ENCODE measurements at places on chromosomes 2 and 18. TPM values are rescaled to one million over a fixed set of nuclear protein-coding genes. Genes with fewer than 3 reads are reported as not detected.

LAMA3 gene
- 1.8 TPM for total RNA-seq

TMEM37 gene
- total RNA-seq = 42.6 TPM

SOWAHC gene
- 6.4 TPM for total RNA-seq

PLEKHM3 gene
- 18.9 TPM for total RNA-seq

SPATA3 gene
- not detected for total RNA-seq

FSHR gene
- total RNA-seq = not detected

CXCR4 gene
- total RNA-seq = 323 TPM

METTL21A gene
- 24.1 TPM for total RNA-seq

MATN3 gene
- total RNA-seq = not detected

HOXD12 gene
- total RNA-seq = not detected

TRIM43B gene
- not detected for total RNA-seq

KCNG2 gene
- total RNA-seq = 1.6 TPM

DNA sequence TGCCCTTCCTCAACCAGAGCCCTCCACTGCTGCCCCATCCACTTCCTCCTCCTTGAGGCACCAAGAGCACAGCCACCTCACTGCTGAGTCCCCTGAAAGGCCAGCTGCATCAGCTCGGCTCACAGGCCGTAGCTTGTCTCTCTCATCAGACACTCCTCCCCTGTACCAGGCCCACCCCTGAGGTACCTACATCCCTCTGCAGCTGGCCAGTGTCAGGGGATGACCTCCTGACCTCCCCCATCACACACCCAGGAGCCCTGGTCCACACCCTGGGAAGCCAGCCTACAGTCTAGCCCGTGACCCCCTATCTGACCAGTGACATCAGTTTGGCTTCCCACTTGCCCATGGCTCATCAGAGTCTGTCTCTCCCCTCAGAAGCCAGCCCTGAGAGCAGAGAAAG, 205.6 kb downstream of the TNS1 start:
- peak; percentile 65 for DNase-seq

GRCh38 chr18:58697146-58697545, 25.9 kb downstream of the MALT1 start:
- DNase-seq = no peak

GRCh38 chr2:127859712-127860085, 1.7 kb upstream of the POLR2D start:
- peak; percentile 93 for DNase-seq

GRCh38 chr18:59546188-59546587, 151.0 kb downstream of the CCBE1 start:
- DNase-seq = no peak

DNA sequence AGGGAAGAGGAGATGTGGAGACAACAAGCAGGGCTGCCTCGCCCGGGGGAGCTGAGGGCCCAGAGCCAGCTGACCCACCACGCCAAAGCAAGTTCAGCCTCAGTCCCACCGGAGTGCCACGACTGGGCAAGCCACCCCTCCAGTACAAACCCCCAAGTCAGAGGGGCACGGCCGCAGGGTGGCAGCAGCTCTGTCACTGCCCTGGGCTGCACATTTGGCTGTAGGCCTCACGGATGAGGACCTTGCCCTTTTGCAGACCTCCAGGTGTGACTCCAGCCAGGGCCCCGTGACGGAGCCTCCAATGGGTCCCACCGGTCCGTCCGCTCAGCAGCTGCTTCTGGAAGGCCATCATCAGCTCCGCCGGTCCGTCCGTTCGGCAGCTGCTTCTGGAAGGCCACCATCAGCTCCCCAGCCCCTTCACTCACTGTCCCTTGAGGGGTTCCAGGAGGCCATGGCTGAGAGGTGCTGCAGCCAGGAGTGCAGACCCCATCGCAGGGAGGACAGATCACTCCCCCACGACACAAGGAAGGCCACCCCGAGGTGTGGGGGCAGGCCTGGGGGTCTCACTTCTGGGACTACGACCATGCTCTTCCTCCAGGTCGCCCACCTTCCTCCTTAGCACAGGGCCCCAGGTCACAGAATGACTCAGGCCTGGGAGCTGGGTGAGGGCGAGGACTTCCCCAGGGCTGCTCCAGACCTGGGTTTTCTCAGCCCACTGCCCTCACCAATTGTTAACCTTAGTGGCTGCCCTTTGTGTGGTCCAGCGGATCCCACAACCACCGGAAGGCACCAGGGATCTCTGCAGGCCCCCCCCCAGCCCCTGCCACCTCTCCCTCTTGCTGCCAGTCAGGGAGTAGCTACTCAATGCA, 24.6 kb upstream of the STK25 start:
- peak; percentile 65 for DNase-seq

GRCh38 chr18:35376742-35377695, at the start of gene ZNF396:
TSS of gene ZNF396 (minus strand) at chr18:35377337. CDS start at chr18:35374292, 3,045 bp downstream.
- DNase-seq = peak; percentile 95

GRCh38 chr2:46667945-46668344, 188.6 kb downstream of the TMEM247 start:
- DNase-seq = no peak

DNA sequence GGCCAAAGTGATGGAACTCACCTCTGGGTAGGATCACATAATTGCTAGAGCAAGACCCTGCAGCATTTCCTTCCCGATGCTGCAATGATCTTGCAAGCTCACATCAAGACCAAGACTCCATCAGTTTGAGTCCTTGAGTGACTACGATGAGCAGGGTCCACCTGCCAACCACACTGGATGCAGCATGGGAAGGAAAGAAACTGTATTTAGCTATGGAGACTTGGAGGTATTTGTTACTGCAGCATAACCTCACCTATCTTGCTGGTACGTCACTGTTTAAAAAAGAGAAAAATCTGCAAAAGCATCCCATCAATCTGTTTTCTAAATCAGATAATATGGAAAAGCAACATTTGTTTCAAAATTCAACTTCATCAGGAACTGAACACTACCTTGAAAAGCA, 2.5 kb downstream of the RNF152 start:
- no peak for DNase-seq

GRCh38 chr2:7906431-7906830, 775.4 kb upstream of the ID2 start:
- no peak for DNase-seq

DNA sequence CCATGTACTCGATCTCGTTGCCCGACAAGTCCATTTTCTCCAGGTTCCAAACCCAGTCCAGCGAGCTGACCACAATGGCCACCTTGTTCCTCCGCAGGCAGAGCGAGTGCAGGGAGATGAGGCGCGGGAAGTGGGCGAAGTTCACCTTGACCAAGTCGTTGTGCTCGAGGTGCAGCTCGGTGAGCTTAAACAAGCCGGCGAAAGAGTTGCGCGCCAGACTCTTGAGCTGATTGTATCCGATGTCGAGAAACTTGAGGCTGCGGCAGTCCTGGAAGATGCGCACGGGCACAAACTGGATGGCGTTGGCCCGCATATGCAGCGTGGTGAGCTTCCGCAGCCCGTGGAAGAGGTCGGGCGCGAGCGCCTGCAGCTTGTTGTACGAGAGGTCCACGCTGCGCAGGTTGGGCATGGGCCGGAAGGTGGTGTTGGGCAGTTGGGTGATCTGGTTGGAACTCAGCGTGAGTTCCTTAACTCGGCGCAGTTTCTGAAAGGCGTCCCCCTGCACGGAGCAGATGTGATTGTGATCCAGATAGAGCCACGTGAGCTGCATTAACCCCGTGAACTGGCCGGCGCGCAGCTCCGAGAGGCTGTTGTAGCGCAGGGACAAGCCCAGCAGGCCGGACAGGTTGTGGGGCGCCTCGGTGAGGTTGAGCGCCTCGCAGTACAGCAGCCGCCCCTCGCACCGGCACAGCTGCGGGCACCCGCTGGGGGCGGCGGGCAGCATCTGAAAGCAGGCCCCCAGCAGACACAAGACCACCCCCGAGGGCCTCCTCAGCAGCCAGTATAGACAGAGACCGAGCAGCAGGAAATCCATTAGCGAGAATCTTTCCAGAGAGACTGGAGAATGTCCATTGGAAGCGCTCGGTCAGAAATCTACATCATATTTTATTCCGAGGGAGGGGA, 1.3 kb downstream of the LRRTM1 start:
- peak; percentile 71 for DNase-seq

DNA sequence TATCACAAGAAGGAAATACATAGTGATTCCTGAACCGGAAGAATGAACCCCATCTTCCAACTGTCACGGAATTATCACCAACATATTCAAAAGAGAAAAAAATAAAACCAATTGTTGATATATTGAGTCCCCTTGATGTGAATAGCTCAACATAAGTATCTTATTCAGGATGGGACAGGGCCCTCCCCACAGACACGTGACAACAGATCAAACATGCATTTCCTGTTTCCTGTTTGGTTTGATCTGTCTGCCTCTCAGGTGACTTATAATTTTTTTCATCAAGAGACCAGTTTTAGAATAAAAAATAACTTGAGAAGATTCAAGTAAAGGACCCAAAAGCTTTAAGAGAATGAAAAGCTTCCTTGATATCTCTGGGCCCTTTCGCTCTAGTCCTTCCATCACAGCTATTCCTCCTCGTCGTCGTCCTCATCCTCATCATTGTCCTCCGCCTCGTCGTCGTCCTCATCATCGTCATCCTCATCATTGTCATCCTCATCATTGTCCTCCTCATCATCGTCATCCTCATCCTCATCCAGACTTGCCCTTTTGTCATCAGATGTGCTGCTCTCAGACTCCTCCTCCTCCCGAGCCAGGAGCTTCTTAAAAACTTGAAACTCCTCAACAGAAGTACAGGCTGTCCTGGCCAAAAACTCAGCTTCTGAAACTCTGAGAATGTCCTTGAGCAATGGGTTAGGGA, 6.3 kb downstream of the MTERF4 start:
- no peak for DNase-seq

DNA sequence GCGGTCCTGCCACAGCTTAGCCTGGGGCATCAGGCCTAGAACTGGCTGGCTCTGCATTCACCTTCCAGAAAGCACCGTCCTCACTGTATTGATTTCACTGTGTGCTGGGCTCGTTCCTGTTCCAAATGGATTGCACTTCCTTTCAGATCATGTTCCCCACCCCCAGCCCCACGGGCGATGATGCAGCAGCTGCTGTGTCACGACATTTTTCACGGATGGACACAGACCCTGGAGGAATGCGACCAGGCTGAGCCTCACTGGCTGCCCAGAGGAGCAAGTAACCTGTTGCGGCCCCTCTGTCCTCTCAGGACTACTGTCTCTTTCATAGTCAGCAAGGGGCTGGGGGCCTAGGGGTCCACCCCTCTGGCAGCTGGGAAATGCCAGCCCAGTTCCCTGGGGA, 50.3 kb downstream of the CAPN13 start:
- DNase-seq = peak; percentile 47

GRCh38 chr18:34223164-34223892, 1.4 kb downstream of the NOL4 start:
- peak; percentile 56 for DNase-seq

DNA sequence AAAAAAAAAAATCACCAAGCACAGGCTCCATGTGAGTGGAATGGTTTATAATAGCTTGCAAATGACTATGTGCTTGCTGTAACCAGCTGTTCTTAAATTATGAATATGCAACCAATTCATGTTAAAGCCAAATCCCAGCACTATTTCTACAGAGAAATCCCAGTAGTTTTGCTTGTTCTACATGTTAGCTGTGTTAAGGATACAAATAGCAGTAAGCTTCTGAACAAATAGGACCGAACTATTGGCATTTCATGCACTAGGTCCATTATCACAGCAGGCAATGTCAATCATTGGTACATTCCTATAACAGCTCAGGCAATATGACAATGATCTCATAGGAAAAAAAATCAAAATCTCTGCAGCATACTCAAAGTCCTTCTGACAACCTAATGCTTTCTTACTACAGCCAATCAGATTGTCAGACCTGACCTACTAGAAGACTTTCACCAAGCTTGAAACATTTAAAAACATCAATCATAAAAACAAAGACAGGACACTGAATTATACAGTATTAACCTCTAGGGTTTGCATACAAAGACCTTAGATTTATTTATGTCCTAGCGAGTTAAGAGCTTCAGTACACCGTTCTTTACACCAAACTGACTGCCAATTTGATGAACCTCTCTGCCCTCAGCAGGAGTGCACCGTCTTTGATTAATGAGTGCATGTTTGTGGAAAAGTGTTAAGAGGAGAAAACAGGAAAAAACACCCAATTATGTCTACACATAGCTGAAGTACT, 6.4 kb downstream of the BAZ2B start:
- DNase-seq = no peak

- DNase-seq = no peak
Measured at GRCh38 chr2:235194351-235194750, 242.5 kb downstream of the SH3BP4 start.

- no peak for DNase-seq
Measured at GRCh38 chr2:27496357-27497287, at the start of gene GCKR. TSS of gene GCKR (plus strand) at chr2:27496839. CDS start at chr2:27496905, 66 bp downstream.

- DNase-seq = no peak
Measured at GRCh38 chr2:135952891-135953290, 32.5 kb downstream of the DARS1 start.

DNA sequence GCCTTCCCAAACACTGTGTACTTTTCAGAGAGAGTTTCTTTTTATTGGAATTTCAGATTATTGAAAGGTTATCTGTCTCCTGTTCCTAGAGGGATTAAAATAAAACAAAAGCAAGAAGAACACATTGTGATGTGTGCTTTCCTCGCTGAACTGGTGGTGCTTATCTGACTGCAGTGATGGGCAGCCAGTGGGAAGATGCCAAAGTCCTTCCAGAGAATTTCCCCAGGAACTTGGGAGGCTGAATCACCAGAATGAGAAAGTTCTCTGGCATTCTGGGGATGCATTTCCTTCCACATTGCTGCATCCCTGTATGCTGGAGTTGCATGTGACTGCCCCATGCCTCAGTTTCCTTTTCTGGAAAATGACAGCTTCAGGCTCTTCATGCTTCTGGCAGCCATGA, 53.9 kb upstream of the SEC11C start:
- DNase-seq = no peak

- no peak for DNase-seq
Measured at GRCh38 chr18:8287196-8287885, 321.9 kb upstream of the RAB12 start.

GRCh38 chr18:78363556-78364387, 615.8 kb upstream of the SALL3 start:
- no peak for DNase-seq

- no peak for DNase-seq
Measured at GRCh38 chr2:64766841-64767669, 113.3 kb upstream of the SERTAD2 start.

GRCh38 chr2:160918906-160919503, 241.2 kb upstream of the TANK start:
- DNase-seq = peak; percentile 75

DNA sequence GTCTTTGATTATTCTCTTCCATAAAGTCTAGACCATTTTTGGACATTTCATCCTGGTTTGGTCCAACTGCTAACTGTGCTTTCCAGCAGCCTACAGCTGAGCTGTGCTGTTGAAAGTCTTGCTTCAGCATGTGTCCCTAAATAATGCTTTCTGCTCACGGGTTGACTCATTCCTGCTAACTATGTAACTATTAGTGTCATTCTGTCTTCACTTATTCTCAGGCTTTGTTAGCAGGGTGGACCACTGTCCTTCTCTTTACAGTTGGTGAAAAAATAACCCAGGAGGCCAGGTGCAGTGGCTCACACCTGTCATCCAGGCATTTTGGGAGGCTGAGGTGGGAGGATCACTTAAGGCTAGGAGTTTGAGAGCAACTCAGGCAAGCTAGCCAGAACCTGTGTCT, 8.9 kb downstream of the ADAM23 start:
- DNase-seq = no peak

GRCh38 chr2:47892338-47892730, 14.0 kb downstream of the FBXO11 start:
- no peak for DNase-seq
